Epithelial cell of proximal tubule (primary cell): ENCODE measurements at places on chromosomes 3 and 15. TPM values are rescaled to one million over a fixed set of nuclear protein-coding genes. Genes with fewer than 3 reads are reported as not detected.

DNA sequence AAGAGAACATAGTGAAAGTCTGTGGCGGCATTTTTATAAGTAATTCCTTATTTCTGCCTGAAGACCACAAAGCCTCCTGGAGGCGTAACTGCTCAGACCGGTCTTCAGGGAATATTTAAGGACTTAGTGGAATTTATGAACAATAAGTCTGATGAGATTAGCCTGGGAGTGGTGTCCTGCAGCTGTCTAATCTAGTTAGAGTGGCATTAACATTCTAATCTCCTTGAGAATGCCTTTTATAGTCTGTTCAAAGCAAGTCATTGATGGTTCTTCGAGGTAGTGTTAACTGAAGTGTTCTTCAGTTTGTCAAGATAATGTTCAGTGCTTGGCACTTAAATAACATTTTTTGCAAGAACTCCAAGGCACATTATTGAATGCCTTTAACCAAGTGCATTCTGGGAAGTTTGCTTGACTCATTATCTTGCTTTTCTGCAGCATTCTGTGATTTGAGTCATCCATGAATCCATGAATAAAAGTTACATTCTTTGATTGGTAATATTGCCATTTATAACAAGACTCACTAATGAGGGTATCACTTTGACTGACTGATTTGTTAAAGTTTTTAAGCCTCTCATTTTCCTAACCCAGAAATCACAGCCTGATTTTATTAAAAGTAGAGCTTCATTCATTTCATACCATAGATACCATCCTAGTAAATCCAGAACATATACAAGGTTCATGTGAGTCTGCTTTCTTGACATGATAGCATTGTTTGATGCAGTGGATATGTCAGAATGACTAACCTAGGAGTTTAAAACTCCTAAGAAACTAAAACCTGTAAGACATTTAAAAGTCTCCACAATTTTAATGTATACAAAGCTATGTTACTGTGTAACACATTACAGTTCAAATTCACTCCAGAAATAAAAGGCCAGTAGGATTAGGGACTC is 12.5 kb downstream of the RBM5 start:
- no peak for DNase-seq

GRCh38 chr3:525415-525814 is 328.9 kb downstream of the CHL1 start:
- no peak for DNase-seq

DNA sequence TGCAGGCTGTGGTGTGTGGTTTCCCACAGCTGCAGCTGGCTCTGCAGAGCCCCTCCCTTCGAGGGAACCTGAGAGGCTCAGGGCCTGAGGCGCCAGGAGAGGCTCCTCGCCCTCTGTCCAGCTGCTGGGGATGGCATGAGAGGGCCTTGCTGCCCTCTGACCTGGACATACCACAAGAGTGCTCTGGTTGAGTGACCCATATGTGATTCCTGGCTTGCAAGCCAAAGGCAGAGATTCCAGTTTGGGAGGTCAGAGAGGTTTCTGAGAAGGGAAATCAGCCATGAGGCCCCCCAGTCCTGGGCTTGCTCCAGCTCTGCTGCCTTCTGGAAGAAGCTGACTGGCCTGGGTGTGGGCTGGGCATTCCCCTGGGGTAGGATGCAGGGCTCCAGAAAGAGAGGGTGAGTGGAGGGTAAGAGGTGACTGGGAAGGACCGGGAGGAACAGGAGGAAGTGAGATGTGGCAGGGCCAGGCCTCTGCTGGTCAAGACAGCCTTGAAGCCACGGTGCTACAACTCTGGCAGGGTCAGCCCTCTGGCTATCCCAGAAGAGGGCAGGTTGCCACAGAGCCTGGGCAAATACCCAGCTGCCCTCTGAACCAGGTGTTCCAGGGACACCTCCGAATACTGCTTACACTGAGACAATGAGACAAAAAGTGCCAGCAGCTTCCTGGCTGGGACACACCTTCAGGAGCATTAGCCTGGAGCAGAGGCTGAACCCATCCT is 16.0 kb upstream of the SRP14 start:
- DNase-seq: no peak

DNA sequence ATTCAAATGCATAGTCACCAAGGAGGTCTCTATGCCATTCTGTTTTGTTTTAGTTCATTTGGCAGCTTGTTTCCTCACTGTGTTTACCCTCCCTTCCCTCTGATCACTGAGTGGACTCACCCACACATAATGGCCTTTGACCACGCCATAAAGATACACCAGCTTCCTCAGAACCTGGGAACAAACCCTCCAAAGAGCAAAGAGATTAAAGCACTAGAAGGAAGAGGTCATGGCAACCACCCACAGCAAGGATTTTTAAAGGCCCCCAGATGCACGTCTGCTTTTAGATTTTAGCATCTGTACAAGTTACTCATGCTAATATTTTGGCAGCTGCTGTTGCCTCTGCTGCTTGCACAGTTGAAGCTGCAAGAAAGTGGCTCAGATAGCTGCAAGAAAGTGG is 47.9 kb upstream of the CADPS start:
- no peak for DNase-seq

DNA sequence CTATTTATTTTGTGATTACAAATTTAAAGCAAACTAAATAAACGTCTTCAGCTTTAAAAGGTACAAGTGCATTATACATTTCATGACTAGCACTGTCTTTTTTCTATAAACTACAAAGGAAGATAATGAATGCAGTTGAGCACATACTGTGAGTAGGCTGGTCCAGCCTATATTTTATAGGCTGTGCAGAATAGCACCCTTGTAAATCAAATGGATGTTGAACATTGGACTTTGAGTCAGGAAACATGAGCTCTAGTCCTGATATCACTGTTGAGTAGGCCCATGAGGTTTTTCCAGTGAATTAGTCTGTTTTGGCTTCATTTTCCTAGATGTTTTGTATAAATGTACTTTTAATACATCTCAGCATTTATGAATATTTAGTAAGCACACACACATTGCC is 447.3 kb upstream of the KCNMB2 start:
- no peak for DNase-seq

- no peak for DNase-seq
These were observed 72.1 kb upstream of the TPRG1 start for GRCh38 chr3:189099505-189100290.

DNA sequence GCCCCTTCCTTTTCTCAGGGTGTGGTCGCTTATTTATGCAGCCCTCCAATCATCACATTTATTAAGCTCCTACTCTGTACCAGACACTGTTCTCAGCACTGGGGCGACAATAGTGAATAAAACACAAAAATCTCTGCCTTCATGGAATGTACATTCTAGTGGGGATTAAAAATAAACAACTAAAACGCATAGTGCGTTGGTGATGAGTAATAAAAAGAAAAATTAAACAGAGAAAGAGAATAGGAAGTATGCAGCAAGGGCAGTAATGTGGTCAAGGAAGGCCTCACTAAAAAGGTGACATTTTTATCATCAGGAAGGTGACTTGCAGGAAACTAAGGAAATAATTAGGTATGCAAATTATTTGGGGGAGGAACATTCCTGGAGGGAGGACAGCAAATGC is 5.1 kb downstream of the SLC51B start:
- DNase-seq: no peak

DNA sequence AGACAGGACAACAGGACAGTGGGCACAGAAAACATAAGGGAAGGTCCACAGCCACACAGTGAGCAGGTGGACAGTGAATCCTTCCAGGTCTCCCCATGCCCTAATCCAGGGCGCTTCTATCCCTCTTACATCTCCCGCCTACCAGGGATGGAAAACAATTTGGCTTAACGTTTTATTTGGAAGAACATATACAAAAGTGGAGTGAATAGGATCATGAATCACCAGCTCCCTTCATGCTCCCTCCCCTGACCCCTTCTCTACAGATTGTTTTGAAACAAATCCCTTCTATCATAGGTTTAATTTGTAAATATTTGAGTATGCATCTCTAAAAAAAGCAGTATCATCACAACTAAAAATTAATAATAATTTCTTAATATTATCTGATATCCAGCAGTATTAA is 52.5 kb downstream of the CLDN11 start:
- DNase-seq: no peak

- no peak for DNase-seq
These were observed 224.4 kb downstream of the CADM2 start for GRCh38 chr3:85182975-85183752.

Gene ALDH1A2
- total RNA-seq: 18.7 and 72.1 TPM in 2 replicates

DNA sequence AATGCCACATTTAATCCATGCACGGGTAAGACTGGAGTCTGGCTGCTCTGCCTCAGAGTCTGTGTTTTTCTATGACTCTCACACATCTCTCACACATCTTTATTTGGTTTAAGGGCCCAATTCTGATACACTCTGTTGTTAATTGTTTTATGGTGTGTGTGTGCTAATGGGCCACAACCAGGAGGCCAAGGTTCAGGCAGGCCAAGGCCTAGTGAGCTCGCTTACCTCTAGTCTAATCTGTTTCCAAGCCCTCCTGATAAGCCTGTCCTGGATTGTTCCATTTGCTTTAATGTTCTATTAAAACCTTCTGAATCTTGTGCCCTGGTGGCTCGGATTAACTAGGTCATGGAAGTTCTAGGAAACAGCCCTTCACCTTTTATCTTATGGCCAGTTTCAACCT is 445.4 kb upstream of the DPH6 start:
- DNase-seq: no peak

Gene INAFM2
- 15.3 and 17.3 TPM in 2 replicates for total RNA-seq

GRCh38 chr3:126484662-126485061 is 9.0 kb upstream of the ZXDC start:
- no peak for DNase-seq

Gene TTLL13
- total RNA-seq: not detected in 2 replicates

DNA sequence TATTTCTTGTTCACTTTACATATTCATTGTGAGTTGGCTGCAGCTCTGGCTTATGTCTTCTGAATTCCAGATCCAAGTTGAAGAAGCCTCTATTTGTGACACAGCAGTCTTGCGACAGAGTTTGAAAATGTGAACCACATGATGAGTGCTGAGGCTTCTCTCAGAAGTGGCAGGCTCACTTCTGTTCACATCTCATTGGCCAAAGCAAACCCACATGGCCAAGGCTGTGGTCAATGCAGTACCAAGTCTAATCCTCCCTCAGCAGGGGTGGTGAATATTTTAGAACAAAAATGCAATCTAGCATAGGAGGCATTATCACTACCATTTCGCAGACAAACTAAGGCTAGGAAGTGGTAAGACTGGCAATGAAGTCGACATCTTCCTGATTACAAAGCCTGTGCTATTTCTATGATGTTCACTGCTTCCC is 45.2 kb downstream of the CDCP1 start:
- no peak for DNase-seq

Gene ERC2
- 2.7 and 6.0 TPM in 2 replicates for total RNA-seq

DNA sequence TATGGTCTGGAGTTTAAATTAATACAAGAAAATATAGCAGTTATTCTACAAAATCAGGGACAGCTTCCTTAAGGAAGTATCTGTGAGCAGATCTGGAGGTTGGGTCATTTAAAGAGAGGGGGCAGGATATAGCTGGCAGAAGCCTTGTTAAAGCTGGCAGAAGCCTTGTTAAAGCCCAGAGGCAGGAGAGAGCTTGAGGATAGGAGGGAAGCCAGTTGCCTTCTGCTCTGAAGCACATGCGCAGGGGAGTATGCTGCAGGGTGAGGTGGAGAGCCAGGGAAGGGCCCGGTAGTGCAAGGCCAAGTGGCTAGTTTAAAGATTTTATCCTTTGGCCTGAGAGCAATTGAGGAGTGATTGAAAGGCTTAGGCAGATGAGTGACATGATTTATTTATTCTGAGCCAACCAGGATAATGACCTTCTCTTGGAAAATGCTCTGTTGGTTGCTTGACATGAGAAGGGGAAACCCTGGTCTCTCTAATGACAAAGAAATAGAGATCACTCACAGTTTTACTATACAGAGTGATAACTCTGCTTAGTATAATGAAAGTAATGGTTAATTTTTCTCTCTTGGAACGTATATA is 3.9 kb downstream of the EAF1 start:
- DNase-seq: no peak

DNA sequence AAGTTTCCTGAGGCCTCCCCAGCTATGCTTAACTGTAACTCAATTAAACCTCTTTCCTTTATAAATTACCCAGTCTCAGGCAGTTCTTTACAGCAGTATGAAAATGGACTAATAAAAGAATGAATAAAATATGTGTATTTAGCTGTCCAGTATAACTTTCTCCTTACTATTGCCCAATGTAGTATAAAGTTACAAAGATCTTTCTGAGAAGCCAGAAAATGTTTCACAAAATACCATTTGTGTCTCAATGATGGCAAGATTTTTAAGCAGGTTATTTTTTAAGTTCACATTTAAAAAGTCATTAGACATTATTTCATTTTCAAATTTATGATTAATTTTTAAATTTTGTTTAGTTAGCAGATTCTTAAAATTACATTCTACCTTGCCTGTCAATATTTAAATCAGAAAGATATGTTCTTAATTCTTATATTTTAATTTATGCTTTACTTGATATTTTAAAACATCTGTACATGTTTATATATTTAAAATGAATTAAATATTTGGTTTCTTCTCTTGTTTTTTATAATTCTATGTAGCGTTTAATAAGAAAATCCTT is 189.2 kb downstream of the GBE1 start:
- DNase-seq: no peak

DNA sequence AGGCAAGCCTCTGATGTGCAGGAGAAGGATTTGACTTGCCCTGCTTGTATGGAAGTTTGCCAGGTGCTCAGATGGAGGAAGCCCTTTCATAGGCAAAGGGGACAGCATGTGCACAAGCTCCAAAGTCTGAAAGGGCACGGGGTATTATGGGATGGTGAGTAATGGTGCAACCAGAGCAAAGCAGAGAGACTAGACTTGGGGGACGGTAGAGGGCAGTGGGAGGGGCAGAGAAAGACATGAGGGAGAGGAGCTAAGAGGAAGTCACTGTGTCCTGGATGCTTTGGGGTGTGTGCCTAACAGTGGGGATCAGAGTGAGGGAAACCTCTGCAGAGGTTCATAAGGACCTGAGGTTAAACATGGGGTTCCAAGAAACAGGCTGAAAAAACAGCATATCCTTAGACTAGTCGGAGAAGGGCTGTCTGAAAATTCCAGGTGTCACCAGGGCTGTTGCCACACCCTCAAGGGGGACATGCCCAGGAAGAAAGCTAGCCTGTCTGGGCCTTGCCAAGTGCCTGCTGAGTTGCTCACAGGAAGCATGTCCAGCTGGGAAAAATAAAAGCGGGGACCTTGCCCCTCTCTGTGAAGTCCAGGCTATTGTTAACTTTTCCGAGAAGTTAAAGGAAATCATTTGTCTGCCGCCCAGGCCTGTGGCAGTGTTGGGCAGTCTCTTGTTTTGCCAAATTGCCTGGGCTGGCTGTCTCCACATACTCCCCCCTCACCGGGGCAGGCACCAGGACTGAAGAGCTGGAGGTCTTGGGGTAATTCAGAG is 47.1 kb downstream of the HRH1 start:
- DNase-seq: no peak

GRCh38 chr15:33344530-33344929 is 33.8 kb downstream of the RYR3 start:
- no peak for DNase-seq

GRCh38 chr3:55069950-55070349 is 142.1 kb upstream of the LRTM1 start:
- DNase-seq: no peak
